NCI-H446 (cell line): ENCODE measurements at places on chromosomes 2 and 18.

GRCh38 chr2:20224716-20225293 is at the start of gene SDC1:
SDC1 (minus strand) TSS chr2:20225130; CDS start chr2:20224867, 263 bp downstream.
- DNase-seq, result peak; percentile 51

DNA sequence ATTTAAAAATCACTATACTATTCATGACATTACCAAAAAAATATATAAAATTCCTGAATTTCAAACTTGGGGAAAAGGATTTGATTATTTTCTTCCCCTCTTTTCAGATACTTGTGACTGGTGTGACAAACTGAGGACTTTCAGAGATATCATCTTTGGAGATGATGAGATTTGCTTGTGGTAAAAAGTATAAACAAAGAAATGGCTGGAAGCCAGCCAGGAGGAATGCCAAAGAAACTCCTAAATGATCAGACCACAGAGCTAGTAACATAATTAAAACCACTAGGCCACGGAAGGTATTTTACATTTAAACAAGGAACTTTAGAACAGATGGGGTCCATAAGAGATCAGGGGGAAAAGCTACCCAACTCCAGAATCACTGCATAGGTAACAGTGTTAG is 58.7 kb downstream of the PIGN start:
- no peak for DNase-seq

DNA sequence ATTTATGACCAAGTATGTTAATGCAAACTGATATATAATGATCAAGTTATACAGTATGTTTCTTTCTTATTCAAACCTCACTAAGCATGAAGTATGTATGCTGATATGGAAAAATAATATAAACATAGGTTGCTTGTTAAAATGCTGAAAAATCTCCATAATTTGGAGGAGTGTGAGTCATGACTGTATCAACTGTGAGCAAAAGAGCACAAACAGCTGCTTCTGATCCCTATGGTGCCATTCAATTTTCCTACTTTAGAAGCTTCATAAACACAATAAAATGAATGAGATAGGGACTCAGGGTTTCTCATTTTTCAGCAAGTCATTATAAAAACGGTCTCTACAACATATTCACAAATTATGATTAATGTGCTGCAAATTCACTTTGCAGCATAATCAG is 129.9 kb upstream of the TFPI start:
- DNase-seq, result no peak

- no peak for DNase-seq
Measured at GRCh38 chr2:111182121-111182520, 61.4 kb downstream of the BCL2L11 start.

GRCh38 chr2:120983344-120983743 is 247.7 kb downstream of the GLI2 start:
- no peak for DNase-seq

DNA sequence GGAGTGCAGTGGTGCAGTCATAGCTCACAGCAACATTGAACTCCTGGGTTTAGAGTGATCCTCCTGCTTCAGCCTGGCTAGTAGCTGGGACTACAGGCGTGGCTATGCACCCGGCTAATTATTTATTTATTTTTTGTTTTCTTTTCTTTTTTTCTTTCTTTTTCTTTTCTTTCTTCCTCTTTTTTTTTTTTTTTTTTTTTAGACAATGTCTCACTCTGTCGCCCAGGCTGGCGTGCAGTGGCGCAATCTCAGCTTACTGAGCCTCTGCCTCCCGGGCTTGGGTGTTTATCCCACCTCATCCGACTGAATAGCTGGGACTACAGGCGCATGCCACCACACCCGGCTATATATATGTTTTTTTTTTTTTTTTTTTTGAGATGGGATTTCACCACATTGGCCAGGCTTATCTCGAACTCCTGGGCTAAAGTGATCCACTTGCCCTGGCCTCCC is 1.4 kb upstream of the ANXA4 start:
- DNase-seq, result no peak

DNA sequence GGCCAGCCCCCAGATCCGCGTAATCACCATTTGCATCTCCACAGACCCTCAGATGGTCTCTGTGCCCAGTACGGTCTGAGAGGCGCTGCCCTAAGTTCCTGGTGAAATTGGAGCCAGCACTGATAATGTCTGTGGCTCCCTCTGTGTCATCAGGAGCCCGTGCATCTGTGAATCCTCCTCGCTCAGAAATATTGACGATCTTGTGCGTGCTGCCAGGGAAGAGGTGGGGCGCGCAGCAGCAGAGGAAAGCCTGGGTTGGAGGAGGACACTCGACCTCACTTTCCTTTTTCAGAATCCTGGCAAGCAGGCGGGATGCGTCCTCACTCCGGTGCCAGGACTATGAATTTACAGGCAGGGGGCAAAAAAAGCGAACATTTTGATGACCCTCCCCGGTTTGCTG is 686.1 kb upstream of the SALL3 start:
- DNase-seq, result no peak

GRCh38 chr2:199668645-199669044 is 182.3 kb downstream of the FTCDNL1 start:
- no peak for DNase-seq

- DNase-seq, result no peak
Measured at GRCh38 chr2:150376553-150377335, 110.7 kb downstream of the RND3 start.

DNA sequence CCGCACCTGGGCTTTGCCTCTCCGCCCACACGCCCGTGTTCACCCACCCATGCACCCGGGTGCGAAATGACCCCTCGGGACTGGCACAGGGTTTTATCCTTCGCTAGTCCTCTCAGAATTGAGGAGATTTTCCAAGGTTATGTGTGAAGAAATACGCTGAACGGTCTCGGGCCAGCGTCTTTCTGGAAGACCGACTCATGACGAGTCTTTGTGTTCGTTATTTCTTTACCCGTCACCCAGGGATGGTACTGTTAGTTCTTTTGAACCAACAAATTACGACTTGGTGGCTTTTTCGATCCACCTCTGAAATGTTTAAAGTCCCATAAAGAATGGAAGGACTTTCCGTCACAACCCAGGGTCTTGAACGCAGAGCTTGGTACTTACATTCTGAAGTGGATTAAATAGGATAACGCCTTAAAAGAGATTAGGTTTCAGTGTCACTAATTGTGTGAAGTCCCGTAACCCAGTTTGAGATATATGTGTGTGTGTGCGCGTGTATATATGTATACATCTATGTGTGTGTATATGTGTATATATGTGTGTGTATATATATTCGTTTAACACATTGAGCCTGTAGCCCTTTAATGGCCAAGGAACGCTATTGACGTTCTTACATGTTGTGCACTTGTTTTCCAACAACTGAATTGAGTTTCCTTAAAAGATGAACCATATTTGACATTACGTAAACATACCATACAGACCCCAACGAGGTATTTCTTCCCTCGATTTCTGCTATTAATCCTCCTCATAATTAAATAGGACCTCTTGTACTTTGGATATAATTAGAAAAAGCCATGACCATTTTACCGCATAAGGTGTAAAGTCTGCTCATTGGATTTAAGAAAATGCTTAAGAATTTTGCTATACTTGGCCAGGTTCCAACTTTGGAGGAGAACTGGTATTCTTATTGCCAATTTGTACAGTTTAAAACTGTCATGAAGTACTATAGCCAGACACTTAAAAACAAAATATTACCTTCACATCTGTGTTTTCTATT is 889 bp downstream of the ZC3H15 start:
- DNase-seq, result peak; percentile 27
